ENCODE measurements at places on chromosomes 16 and 17.

DNA sequence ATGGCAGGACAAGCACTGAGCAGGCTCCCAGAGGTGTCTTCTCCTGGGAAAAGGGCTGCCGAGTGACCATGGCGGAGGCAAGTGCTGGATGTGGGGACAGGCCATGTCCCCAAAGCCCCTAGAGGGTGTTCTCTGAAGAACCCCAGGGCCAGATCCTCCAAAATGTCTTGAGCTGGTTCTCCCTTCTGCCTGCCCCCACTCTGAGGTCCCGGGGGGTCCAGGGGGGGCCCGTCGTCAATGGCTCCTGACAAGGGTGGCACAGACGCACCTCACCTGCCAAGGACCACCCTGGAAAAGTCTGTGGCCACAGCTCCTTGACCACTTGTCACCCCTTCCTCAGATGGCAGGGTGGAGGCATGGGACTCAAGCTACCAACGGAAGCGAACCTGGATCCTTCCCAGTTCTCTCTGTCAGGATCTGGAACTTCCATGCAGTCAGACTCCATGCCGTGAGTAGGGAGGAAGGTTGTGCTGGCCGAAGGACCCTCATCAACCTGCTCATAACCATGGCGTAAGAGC lies 2.3 kb upstream of the MYO1C start:
- DNase-seq: no peak

DNA sequence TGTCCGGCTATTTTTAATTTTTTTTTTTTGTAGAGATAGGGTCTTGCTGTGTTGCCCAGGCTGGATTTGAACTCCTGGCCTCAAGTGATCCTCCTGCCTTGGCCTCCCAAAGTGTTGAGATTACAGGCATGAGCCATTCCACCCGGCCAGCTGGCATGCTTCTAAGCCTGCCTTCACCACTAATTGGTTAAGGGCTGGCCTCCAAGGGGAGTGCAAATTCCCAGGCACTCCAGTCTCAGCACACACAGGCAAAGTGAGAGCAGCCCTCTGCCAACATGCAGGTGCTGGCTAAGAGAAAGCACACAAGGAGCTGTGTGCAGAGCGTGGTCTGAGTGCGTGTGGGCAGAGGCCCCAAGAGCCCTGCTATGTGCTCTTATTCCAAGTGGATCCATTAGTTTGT lies 149.8 kb upstream of the HS3ST2 start:
- DNase-seq: no peak

DNA sequence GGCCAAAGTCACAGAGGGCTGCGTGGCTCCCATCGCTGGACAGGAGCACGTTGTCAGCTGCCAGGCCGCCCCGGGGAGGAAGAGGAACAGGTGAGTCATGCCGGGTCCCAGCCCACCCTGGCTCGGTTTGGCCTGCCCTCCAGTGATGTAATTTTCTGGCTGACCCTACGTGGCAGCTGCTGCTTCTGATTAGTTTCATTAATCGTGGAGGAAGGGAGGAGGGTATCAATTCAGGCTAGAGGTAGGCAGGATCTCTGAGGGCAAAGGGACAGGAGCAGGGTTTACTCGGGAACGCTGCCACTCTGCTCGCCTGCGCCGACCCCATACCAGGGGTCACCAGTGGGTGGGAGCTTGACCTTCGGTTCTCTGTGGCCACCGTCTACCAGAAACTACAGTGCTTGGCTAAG lies 11.7 kb upstream of the SPATA32 start:
- DNase-seq: no peak

GRCh38 chr16:87451563-87452210 lies 41.1 kb downstream of the ZCCHC14 start:
- DNase-seq: no peak

DNA sequence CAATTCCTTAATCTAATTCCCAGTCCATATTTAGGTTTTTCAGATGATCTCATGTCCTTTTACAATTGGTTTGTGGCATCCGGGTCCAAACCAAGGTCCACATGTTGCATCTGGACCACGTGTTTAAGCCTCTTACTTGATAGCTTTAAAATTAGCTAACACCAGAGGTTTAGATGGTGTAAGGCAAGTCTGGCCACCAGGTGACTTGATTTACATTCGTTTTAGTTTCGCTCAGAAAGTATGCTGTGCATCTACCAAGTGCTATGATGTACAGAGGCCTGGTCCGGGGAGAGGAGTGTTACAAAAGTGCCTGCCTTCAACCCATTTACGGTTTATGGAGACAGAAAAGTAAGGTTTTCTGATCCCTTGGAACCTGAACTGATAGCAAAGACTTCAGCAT lies 878 bp upstream of the DNAJA2 start:
- DNase-seq: no peak

- DNase-seq: no peak
These were observed 25.2 kb downstream of the CEP95 start for GRCh38 chr17:64531955-64532371.

- no peak for DNase-seq
These were observed 151.3 kb upstream of the TNRC6C start for GRCh38 chr17:77807051-77807745.

All from stimulated activated CD8-positive, alpha-beta memory T cell treated with anti-CD3 and anti-CD28 coated beads, Interleukin-2, amount 100 ng/mL, for 1 hour (primary cell).